ENCODE measurements at places on chromosomes 3 and 15.

DNA sequence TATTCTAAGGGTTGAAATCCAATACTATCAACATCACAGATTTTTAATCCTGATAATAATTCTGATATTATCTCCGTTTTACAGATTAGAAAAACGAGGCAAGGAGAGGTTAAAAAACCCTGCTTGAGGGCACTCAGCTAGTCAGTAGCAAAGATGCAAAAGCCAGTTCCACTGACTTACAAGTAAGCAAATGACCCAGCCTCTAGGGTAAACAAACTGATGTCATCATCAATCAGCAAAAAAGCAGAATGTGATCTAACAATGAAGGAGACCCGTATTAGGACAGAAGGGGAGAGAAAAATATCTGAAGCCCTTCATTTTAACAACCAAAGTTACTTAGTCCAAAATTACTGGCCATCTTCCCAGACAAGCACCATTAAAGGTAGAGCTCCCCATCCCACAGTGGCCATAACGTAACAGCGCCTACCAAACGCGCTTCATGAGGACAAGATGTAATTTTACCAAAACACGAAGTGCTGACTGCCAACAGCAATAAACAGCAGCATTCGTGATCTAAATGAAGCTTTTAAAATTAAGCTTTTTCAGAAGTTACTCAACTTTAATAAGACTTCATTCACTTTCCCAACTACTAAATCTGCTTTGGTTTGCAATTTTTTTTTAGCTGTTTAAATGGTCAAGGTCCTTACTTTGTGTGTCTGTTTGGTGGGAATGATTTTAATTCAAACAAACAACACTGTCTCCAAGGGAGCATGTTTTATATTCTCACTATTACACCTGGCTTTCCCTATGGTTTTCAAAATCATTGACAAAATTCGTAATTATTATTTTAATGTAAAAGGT is 176.6 kb downstream of the OSBPL10 start:
- DNase-seq = no peak

- DNase-seq = no peak
Measured at GRCh38 chr3:24359645-24360462, 134.8 kb downstream of the THRB start.

DNA sequence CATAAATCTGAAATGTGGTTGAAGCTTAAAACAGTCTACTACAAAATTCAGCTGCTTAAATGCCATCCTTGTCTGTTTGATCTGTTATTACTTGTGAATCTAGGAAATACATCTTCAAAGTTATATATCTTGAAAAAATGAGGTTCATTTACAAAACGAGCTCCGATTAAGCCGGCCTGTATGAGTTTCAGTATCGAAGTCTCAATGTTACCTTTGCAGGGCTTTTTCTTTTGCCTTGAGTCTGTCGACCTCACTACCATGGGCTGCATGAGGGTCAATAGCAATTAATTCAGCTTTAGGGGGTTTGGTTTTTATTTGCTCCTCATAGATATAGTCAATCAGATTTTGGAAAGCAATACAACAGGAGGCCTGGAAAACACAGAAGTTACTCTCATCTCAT is 23.2 kb downstream of the ERICH6 start:
- no peak for DNase-seq

DNA sequence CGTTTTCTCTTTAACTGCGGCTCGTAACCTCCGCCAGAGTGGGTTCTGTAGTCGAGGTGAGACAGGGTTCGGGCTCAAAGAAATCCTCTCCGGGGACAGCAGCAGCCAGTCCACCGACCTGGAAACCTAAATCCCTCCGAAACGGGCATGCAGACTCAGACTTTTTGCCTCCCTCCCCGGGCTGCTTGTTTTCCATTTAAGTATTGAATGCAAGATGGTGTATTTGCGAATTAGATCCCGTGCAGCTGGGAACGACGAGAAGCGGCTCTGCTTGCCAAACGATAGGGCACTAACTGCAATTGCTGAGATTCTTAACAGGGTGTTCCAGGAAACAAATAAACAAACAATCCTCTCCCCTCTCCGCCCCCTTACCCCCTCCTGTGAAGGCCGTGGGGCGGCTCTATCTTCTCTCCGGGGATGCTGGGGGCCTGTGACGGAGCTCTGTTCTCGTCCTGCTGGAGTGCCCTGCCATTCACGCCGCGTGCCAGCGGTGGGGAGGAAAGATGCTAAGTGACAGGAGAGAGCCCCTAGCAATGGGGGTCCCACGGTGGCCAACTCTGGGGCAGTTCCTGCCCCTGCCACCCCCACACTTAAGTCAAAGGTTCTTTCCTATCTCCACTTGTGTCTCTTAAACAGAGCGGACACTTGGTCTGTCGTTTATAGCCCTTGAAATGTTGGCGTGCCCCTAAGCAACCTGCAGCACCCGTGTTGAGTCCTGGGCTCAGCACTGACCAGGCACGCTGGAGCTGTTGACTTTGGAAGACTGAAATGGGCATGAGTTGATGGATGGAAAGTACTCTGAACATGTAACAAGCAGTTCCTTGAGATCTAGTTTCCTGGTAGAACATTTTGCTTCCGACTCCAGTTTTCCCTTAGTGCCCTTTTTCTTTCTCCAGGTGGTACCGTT is 1.3 kb upstream of the ETV5 start:
- DNase-seq = peak; percentile 36

- no peak for DNase-seq
Measured at GRCh38 chr15:98530570-98530969, 117.8 kb upstream of the IGF1R start.

GRCh38 chr15:64398575-64398974 is 10.9 kb downstream of the TRIP4 start:
- DNase-seq = no peak

GRCh38 chr15:65993762-65994161 is 124.5 kb downstream of the RAB11A start:
- DNase-seq = no peak

DNA sequence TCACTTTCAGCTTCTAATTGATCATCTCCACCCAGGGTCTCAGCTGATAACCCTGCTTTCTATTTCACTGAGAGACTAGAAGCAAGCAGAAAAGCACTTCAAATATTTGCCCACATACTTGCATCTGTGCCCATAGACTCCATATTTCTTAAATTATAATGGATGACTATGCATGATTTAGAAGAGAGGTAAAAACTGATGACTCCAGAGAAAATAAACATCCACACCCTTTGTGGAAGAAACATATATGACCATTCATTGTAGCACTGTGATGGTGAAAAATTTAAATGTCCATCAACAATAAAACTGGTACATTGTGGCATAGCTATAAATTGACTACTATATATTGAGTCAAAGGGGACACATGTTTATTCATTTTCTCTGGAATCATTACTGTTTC is 7.1 kb upstream of the IGF2BP2 start:
- no peak for DNase-seq

GRCh38 chr3:64595253-64595694 is 92.5 kb downstream of the ADAMTS9 start:
- peak; percentile 0 for DNase-seq

GRCh38 chr3:73765878-73766545 is 141.3 kb upstream of the PDZRN3 start:
- DNase-seq = no peak

GRCh38 chr15:86935841-86936240 is 856.2 kb downstream of the AGBL1 start:
- DNase-seq = no peak

- DNase-seq = no peak
Measured at GRCh38 chr3:126317029-126317996, 39.9 kb downstream of the KLF15 start.

DNA sequence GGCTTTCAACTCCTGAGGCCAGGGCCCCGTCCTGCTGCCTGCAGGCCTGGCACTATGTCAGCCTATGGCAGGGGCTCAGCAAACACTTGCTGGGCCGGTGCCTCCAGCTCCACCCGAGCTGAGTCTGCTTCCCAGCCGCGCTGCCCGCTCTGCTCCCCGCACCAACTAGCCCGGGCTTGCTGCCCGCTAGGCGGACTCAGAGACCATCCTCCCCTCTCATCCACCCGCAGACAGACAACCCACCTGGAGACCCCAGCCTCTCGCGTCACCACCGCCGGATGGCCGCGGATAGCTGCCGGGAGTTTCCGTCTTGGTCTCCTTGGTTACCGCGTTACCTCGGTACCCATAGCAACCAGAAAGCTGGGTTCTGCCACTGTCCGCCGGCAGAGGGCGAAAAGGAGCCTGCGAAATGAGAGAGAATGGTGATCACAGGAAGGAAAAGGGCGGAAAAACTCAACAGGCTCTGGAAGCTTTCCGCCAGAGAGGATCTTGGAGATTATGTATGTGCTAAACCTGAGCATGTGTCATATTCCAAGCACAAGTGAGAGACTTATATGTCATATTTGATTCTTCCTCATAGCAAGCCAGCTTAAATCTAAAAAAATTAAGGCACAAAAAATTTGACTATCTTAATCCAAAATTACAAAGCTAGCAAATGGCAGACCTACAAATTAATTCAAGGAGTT is at the start of gene ZBBX:
Gene ZBBX (minus strand): TSS at position 294 of the 686 bp plus-strand sequence. CDS start 7,396 bp downstream, outside the sequence.
- peak; percentile 58 for DNase-seq

GRCh38 chr3:73547427-73548248 is 77.1 kb downstream of the PDZRN3 start:
- DNase-seq = peak; percentile 90

DNA sequence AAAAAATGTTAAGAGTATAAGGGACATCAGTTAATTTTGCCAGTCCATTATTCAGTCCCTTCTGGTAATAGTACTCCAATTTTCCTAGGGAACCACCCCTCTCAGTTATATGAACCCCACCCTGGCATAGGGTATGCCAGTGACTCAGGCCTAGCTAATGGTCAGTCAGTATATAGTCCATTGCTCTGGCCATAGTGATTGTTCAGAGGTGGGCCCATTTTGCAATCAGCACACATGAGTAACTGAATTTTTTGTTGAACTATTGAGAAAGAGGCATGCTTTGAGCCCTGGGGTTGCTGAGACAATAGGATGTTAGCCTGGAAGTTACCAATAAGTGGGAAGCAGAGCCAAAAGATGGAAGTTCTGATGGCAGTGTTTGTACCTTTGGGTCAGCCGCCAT is 4.1 kb downstream of the LRCH3 start:
- peak; percentile 48 for DNase-seq

GRCh38 chr3:109098079-109098644 is 19.8 kb downstream of the MORC1 start:
- no peak for DNase-seq

DNA sequence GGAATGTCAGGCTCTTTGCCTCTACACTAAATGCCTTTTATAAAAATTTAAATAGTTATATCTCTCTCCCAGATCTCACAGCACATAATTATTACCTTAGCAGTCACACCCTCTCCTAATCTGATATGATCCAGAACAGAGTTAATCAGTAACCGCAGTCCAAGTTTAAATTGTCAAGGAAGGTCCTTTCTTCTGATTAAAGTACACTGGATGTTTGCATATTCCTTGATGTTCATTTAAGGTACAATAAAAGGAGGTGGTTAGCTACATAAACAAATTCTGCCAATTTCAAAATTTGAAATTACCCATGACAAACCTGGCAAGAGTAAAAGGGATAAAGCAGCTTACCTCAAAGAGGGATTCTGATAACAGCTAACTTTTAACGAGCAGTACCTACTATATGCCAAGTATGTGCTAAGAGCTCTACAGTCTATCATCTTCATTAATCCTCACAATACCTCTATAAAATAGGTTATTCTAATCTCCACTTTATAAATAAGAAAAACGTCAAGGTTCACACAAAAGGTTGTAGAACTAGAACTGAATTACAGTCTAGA is 4.3 kb downstream of the GOLIM4 start:
- DNase-seq = no peak

- no peak for DNase-seq
Measured at GRCh38 chr3:195078891-195079440, 192.0 kb downstream of the XXYLT1 start.

DNA sequence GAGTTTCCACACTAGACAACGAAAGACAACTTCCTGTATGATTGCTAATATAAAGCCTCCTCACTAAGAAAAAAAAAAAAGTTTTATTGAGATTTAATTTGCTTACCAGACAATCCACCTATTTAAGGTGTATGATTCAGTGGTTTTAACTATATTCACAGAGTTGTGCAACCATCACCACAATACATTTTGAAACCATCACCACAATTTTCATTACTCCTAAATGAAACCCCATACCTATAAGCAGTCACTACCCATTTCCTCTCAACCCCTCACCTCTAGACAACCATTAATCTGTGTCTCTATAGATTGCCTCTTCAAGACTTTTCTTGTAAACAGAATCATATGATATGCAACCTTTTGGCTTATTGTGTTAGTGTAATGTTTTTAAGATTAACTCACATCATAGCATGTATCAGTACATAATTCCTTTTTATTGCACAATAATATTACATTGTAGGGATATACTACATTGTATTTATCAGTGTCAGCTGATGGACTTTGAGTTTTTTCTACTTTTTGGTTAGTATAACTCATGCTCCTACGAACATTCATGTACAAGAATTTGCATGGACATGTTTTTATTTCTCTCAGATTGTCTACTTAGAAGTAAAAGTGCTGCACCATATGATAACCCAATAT is 339.7 kb downstream of the NLGN1 start:
- DNase-seq = no peak

DNA sequence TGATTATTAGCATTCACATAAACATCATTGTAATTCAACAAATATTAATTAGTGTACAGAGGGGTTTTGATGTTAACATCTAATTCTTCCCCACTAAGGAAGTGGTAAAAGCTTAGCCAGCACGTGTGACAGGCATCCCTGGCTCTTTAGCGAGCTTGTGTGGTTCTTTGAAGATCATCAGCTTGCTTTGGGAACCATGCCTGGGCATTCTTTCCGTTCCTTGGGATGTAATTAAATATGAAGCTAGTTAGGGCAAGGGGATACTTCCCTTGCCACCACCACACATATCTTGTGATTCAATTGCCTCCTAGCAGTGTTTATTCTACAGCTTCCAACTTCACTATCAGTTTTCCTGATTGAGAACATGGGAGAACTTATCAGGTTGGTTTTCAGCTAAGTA is 246.5 kb downstream of the MYRIP start:
- DNase-seq = no peak

- DNase-seq = no peak
Measured at GRCh38 chr15:71801935-71802655, 8.3 kb upstream of the NR2E3 start.

Measured in HFFc6 (cell line).